CD4-positive, alpha-beta T cell treated with Interleukin-17A for 4 hours (primary cell): ENCODE measurements at places on chromosomes 5 and 9.

DNA sequence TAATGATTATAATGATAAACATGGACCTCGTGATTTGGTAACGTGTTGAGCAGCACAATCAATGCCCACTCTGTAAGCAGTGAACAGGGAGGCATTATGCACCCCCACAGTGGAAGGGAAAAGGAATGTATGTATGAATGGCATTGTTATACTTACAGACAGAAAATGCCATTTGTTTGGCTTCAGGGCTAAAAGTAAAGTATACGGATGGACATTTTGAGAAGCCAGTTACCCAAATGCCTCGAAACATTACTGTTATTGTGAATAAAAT is 260.2 kb upstream of the PPP1R2B start:
- DNase-seq = no peak

DNA sequence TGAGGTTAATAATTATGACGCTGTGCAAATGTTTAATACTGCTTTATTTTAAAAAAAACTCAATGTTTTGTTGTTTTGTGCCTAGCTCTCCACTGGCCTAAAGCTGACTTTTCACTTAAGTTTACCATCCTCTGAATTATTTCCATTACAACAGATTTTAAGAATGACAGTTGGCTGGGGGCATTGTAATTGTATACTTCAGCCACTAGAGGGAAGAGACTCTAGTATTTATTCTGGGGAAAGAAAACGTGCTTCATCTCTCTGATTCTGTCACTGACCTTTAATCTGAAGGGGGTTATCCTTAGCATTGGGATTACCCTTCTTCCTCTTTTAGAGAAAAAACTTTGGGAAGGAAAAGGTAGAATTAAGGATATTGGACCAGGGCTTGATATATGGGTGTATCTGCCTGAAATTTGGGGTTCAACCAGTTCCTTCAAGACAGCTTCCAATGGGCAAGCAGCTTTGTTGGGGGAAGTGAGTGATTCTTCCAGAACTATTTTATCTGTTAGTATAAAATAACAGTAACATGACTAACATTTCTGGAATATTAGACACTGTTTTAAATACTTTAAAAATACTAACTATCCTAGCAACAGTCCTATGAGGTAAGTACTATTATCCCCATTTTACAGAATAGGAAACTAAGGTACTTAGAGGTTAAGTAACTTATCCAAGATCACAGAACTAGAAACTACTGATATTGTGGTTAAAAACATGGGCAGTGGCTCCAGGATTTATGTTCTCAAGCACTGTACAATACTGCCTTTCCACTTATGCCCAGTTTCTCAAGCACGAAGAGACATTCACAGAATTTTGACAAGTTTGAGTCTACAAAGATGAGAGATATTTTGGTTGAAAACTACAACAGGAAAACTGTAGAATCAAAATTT is 208.4 kb downstream of the CD180 start:
- DNase-seq = no peak

- no peak for DNase-seq
Measured at GRCh38 chr5:9831823-9832222, 201.7 kb upstream of the TAS2R1 start.

- DNase-seq = peak; percentile 51
Measured at GRCh38 chr9:72362680-72363139, 2.3 kb downstream of the ZFAND5 start.

DNA sequence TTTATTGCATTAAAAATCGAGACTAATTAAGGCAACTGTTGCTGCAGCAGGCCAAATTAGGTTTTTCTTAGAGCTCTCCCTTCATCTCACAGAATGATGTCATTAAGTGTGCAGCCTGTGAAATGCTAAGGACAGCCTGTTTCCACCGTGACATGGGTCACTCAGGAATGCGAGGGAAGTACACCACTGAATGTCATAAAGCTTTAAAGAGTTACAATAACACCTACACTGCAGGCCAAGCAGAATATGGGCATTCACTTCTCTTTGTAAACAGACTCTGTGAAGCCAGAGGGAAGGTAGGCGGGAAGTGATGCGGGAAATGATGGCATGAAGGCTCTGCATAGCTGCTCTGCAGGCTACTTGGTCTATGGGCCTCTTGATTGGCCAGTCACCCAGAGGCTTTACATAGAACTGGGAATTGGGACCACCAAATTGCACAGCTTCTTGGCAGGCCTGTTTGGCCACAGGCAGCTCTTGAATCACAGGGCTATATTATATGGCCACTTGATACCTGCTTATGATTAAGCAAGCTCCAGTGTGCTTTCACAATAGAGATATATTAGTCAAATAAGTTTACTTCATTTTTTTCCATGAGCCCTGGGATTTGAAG is 28.4 kb upstream of the AOPEP start:
- no peak for DNase-seq

GRCh38 chr9:86907346-86907745 is 40.0 kb downstream of the GAS1 start:
- no peak for DNase-seq

GRCh38 chr9:69532396-69532795 is 139.8 kb downstream of the APBA1 start:
- no peak for DNase-seq

GRCh38 chr9:134062461-134063087 is 5.3 kb downstream of the BRD3 start:
- no peak for DNase-seq

DNA sequence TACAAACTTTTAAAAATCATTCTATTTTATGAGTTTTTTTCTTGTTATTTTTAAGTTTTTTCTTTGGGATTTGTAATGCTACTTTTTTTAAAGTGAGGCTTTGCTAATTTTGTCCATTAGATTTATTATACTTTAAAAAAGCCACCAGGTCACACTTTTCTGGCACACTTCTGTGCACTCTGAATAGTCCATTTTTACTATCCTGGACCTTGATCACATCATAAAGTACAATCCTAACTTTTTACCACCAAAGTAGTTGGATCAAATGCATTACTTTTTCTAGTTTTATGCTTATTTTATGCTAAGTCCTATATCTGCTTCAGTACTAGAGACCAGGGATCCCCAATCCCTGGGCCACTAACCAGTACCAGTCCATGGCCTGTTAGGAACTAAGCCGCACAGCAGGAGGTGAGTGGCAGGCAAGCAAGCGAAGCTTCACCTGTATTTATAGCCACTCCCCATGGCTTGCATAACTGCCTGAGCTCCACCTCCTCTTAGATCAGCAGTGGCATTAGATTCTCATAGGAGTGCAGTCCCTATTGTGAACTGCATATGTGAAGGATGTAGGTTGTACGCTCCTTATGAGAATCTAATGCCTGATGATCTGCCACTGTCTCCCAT is 16.0 kb downstream of the FRRS1L start:
- DNase-seq = no peak

DNA sequence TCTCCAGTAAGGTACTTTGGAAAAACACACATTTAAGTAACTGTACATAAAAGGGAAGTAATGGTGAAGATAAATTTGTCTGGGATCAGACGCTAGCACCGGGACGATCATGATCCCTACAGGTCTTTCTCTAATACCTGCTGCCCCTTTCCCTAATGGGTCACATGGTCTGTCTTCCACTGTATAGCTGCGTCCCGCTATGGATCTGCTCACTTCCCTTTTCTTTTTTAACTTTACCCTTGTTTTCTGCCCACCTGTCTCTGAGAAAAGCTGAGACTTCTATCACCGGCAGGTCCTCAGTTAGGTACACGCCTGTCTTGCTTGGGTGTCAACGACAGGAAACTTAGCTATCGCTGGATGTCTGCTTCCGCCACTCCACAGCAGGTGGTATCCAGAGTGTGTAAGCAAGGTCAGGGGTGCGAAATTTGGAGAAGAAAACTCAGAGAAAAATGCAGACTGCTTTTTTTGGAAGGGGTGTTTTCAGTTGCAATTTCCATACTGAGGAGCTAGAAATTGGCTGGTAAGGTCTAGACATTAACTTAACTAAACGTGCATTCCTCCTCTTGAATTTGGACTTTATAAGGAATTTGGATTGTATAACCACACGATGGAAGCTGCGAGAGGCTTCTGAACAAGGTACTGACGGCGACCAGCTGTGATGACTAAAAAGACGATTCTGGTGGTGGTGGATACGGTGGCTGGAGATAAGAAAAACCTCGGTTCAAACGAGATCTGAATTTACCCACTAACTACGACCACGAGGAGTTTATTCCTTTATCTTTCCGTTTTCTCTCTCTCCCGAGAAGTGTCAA is 1.1 kb upstream of the ICE1 start:
- peak; percentile 42 for DNase-seq

GRCh38 chr9:89177012-89177943 is 1.3 kb downstream of the SHC3 start:
- no peak for DNase-seq

GRCh38 chr5:67234671-67235176 is 38.1 kb upstream of the CD180 start:
- DNase-seq = no peak

- DNase-seq = no peak
Measured at GRCh38 chr5:159133041-159133741, 33.5 kb upstream of the EBF1 start.

- no peak for DNase-seq
Measured at GRCh38 chr9:90826326-90827020, 24.9 kb downstream of the SYK start.

DNA sequence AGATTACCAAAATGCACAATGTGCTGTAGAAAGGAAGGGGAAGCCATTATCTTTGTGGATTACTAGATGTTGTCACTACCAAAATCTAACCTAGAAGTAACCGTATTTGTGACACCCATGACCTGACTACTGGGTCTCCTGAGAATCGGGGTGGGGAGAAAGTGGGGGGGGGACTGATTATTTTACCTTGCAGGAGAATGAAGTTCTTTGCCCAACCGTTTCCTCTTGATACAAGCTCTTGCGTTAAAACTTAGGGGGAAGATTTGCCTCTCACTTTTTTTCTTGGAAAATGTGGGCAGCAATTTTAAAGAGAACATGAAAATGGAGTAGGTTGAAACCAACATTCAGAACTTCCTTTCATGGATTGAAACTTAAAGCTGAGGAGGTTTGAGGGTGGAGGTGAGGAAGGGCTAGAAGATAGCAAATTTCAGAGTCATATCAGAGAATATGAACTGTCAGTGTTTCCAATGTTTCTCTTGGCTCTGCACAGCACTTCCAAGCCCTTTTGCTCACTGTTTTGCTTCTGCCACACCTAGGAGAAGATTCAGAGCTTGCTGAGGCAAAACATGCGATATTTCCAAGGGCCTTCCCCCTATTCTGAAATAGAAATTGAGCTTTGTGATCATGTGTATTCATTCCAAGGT is 280.8 kb downstream of the AOPEP start:
- no peak for DNase-seq

DNA sequence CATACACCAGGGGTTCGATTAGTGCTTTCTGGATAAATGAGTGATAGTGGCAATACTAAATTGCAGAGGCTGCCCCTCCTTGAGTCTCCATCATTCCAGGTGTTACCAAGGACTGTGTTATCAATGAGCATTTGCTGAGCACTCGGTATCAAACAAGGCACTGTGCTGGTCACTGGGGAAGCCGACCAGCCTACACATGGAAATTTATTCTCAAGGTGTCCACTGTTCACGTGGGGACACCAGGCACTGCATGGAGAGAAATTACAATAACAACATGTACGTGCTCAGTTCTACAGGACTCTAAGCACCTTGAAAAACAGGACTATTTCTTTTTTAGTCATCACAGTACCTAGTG is 22.2 kb downstream of the RGS3 start:
- DNase-seq = no peak

DNA sequence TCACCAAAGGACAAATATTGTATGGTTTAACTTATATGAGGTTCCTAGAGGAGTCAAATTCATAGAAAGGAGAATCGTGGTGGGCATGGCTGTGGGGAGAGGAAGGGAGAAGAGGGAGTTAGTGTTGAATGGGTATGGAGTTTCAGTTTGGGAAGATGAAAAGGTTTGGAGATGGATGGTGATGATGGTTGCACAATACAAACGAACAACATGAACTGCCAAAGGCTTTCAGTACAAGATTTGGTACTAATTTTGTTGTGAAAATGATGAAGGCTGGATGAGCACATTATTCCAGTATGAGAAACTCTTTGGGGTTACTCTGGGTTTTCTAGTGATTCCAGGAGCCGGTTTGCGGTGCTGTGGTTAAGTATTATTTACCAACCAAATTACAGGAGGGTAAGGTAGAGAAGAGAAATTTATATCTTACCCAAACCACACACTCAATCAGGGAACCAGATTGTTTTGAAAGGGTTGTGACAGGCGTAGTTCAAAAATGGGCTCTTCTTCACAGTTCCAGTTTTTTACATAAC is 112.0 kb upstream of the TBC1D2 start:
- DNase-seq = no peak

GRCh38 chr5:388266-389196 is 54.4 kb upstream of the EXOC3 start:
- DNase-seq = no peak

DNA sequence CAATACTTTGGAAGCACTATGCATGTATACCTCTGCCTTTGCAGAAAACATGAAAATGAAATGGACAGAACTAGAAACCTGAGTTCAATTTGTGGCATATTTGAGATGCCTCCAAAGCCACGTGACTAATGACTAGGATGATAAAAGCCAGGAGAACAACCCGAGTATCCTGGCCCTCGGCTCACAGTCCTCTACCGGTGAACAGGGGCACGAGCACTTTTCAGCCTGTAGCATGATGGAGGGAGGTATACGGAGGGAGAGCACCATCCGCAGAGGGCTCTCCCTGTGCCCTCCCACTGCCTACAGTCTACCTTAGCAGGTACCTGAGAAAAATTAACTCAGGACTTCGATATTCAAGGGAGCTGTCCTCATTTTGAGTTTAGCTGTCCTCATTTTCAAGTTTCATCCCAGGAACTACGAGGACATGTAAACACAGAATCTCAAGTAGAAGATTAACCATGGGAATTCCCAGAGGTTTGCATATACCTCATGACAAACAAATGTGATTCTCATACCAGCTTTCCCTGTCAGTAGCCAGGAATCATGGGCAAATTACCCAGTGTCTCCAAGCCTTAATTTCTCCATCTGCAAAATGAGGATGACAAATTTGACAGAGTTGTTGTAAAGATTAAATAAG is 249.3 kb downstream of the DNAH5 start:
- DNase-seq = no peak

GRCh38 chr5:154179846-154180710 is 10.5 kb upstream of the GALNT10 start:
- DNase-seq = peak; percentile 48

GRCh38 chr9:27408001-27408400 is 111.1 kb upstream of the EQTN start:
- DNase-seq = no peak

GRCh38 chr9:113619491-113620376 is 156.2 kb downstream of the RGS3 start:
- no peak for DNase-seq

DNA sequence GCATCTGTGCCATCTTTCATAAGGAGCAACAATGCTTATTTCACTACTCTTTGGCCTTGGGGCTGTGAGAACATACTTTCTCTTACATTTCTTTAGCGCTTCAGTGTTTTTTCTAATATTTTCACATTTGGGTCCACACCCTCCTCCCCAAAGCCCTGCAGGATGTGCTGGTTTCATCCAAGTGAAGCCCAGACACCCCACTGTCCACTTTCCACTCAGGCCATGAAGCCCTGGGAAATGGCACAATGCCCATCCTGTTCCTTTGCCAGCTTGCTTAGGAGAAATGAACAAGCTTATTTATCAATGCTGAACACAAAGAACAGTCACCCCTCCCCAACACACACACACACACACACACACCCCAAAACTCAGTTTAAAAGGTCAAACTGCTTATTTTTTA is 17.3 kb upstream of the TMOD1 start:
- DNase-seq = no peak
